ENCODE measurements at places on chromosomes 7 and 10.

DNA sequence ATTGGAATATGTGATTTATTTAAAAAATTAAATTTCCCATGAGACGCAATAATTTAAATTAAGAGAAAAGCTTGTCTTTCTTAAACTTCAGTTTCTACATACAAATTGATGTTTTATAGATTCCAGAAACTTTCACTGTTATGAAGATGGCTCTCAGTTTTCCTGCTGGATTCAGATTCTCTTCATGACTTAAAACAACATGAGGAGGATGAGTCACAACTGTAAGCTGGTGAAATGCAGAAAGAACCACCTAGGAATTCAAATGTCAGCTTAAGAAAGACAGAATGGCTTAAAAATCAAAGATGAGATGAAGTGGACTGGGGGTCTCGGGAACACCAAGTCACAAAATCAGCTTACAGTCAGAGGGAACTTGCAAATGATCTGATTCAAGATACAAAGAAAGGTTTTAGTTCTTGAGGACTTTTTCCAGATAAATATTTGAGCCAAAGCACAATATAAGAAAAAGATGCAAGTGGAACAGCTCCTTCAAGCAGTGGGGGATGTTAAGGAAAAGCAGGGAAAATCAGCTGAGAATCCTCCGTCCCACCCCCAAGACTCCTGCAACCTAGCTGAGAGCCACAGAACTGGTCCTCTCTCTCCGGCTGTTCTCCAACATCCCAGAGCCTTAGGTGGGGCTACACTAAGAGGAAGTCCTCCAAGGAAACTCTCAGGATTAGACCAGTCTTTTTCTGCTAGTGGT lies 279.8 kb downstream of the KCNMA1 start:
- no peak for DNase-seq

DNA sequence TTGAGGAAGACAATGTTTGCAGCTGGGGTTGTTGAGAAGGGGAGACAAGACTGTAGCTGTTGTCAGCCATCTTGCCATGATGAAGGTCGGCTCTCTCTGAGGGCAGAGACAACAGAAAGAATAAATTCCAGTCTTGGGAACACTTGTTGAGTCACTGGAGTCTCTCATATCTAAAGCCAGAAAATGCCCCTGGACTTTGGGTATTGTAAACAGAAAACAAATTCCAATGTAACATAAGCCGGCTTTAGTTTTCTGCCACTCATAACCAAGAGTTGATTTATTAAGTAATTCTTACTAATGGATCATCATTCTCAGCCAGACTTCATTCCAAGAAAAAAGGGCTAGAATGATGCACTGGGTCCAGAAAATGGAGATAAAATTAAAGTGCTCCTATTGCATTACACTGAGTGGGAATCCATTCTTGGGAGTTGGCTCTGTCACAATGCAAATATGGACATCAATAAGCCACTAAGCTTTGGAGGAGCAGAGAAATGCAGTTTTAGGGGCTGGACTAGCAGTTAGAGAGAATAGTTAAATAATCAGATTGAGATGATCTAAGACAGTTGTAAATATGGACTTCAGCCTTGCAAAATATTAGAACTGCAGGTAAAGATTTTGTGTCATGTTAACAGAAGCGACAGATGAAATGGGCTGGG lies 78.9 kb downstream of the ADAM12 start:
- no peak for DNase-seq

DNA sequence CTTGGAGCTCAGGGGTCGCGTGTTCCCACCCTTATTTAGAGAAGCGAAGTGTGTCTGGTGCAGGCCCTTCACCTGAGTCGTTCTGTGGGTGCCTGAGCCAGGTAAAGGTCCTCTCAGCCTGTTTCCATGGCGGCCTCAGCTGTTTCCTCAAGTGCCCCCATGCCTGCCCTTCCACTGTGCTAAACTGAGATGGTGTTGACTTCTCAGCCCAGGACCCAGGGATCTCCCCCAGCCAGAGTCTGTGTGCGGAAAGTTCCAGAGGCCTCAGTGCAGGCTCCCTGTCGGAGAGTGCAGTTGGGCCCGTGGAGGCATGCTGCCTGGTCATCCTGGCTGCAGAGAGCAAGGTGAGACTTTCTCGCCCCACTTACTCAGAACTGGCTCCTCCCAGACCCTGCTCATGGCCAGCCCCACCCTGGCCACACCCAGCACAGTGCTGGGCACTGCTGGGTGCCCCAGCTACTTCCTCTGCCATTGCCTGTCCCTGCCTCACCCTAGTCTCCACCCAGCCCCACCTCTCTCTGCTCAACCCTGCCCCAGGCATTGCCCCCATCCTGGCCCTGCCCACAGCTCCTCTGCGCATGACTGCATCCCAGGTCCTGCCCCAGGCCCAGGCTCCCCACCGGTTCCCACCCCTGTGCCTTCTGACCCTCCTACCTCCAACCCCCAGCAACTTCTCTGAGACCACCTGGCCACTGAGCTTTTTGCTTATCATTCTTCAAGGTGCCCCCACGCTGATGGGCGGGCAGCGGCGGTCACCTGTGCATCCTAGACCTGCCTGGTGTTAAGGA lies 20.3 kb downstream of the NACAD start:
- no peak for DNase-seq

DNA sequence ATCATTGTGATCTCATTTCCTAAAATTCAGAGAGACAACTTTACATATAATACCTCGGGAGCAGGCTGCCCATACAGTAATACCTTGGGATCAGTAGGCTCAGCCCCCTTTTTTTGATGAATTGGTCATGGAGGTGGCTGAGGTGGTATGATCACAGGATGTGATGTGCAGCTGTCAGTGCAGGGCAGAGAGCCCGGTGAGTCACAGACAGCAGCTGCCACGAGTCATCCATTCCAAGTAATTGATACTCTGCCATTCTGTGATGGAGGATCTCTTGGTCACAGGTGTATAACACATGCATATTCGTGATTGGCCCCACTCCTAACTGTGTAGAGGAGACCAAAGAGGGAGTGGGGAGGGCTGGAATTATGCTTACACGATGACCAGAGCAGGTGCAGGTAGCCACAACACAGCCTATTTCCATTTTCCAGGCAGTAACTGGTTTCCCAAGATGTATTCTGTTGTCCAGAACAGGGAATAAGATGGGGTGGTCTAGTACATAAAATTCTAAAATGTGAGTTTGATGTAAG lies 14.1 kb downstream of the NRCAM start:
- no peak for DNase-seq
